ENCODE measurements at places on chromosomes 12 and 14.

- no peak for DNase-seq
Observed at GRCh38 chr12:92416385-92416812, 270.8 kb upstream of the BTG1 start.

DNA sequence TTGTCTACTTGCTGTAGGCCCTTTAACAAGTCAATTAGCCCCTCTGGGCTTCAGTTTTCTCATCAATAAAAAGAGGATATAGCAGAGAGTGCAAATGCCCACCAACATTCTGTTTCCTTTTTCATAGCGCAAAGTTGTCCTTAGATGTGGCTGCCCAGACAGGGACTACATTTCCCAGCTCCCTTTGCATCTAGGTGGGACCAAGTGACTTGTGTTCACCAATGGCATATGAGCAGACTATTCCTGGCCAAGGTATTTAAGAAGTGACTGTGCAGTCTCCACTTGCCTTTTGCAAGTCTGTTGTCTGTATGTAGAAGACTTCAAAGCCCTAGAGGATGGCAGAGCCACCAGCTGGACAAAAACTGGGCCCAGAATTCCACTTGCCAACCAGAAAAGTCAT, 59.7 kb downstream of the DAO start:
- peak; percentile 56 for DNase-seq

DNA sequence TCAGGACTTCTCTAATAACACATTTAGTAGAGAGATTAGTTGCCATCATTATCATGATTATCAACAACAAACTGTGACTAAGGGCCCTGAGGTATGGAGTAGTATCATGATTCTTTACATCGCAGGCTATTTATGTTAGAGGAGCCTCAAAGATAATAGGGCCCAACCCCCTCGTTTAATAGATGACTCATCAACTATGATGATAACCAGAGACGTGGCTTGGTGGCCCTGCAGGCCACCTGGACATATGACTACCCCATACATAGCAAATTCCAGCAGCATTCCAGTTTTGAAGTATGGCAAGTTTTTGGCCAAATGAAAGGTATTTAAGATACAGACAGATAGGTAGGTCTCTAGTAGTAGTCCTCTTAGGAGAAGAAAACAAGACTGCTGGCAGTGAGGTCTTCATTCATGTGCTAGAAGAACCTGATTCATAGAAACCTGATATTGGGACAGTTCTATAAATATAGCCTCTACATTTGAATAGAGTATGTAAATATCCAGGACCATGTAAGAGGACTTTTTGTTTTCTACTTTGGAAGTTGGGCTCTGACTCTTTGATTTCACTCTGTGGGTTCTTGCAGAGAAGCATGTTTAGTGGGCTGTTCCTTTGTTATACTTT, 5.6 kb downstream of the RIC8B start:
- peak; percentile 84 for DNase-seq

GRCh38 chr12:39314547-39314946, 128.4 kb downstream of the KIF21A start:
- DNase-seq: no peak

GRCh38 chr14:21917699-21918436, 244.2 kb upstream of the OR4E1 start:
- DNase-seq: peak; percentile 74

GRCh38 chr12:43436597-43436996, 115.4 kb downstream of the ADAMTS20 start:
- no peak for DNase-seq

DNA sequence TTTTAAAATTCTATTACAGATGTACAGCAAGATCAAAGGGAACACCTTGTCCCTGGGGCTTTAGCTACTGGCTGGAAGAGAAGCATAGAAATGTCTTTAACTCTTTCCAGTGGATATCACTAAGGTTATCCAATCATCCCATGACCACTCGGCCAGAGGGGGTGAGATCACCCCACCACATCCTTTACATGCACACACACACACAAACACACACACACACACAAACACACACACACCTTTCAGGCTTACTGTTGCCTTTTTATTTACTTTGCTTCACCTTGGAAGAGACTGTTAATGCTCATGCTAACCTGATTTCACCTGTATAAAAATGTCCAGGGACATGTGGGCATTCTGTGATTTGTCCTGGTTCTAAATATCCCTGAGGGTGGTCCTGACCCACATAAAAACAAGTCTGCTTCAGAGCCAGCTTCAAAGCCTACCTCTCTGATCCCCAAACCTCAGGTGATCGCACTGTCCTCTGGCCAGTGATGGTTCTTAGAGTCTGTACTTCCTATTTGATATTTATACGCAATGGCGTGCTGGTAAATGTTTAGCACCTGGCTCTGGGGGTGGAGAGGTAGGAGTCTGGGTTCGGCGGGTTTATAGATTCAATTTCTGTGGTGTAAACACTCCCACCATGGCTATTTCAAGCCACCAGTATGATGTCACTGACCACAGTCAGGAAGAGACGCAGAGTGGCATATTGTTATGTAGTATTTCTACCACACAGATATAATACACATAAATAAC, 166.1 kb upstream of the EEA1 start:
- peak; percentile 66 for DNase-seq

DNA sequence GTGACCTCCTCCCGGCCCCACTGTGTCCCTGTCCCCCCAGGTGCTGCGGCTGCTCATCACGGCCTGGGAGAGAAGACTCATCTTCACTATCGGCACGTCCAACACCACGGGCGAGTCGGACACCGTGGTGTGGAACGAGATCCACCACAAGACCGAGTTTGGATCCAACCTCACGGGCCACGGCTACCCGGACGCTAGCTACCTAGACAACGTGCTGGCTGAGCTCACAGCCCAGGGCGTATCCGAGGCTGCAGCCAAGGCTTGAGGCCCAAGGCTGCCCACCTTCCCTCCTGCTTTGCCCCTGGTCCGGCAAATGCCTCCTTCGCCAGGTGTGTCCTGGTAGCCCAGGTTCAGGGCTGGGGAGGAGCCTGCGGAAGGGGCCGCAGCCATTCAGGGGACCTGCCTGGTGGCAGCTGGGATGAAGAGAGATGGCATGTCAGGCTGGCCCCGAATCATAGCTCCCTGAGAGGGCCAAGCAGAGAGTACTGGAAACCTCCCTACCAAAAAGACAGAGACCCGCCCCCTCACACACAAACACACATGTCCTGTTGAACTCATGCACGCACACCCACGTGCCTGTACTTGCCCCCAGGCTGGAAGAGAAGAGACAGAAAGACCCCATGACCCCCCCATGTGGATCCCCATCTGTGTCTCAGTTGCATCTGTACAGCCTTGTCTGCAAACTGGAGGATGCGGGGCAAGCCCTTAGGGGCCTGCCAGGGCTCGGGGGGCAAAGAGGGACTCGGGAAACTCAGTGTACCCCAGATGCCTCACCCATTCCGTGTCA, 38.7 kb downstream of the RASAL1 start:
- DNase-seq: no peak

DNA sequence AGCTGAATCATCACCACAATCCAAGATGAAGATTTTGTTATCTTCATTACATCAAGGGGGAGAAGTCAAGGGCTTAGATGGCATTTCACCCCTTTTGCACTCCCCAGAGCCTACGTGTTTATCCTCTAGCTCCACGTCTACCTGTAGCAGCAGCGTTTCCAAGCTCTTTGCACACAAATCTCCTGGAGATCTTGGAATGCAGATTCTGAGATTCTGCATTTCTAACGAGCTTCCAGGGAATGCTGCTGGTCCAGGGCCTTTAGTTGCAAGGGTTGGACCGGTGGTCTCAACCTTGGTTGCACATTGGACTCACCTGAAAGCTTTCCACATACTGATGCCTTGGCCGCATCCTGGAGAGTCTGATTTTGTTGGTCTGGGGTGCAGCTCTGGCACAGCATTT, 49.5 kb upstream of the STON2 start:
- DNase-seq: no peak

DNA sequence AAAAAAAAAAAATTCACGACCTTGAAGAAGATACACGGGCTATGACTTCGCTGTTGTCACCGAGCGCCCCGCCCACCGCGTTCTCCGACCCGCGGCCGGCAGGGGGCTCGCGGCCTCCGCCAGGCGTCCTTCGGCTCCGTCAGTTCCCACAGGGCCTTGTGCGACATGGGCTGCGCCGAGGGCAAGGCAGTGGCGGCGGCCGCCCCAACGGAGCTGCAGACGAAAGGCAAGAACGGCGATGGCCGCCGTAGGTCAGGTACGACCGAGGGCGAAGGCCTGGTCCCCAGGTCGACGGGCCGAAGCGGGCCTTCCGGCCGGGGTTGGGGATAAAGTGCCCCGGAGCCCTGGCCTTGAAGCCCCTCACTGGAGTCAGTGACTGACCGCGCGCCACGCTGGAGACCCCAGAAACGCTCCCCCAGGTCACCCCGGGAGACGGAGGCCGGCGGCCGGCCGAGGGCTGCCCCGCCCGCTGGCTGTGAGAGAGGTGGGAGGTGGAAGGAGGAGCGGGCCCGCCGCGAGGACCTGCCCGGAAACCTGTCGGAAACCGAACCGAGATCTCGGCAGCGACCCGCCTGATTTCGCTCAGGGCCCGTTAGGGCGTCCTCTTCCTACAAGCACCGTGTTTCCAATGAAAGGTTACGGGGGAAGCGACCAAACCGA, at the start of gene TXNRD1:
TXNRD1 (plus strand) TSS at position 142 of the 660 bp plus-strand sequence; CDS start at position 166, 24 bp downstream.
- peak; percentile 98 for DNase-seq

- DNase-seq: no peak
Observed at GRCh38 chr12:128245121-128245520, 21.8 kb upstream of the TMEM132C start.

DNA sequence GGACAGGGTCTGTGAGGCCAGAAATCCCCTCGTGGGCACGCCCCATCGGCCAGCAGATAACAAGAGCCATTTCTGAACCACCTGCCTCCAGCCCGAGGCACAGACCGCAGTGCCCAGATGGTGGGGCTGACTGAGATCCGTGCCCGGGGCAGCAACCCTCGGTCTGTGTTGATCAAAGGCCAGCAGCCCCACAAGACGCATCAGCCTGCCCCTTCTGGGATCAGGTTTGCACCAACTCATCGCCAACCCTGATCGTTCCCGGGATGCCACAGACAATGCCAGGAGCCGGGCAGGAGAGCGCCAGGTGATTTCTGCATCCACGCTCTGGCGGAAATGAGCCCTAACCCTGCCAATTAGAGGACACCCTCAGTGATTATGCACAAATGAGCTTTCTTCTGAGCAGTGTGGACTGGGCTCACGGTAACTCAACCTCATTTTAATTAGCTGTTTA, 64.5 kb downstream of the TESC start:
- DNase-seq: no peak

GRCh38 chr12:126667339-126667738, 1599.6 kb upstream of the TMEM132C start:
- no peak for DNase-seq

DNA sequence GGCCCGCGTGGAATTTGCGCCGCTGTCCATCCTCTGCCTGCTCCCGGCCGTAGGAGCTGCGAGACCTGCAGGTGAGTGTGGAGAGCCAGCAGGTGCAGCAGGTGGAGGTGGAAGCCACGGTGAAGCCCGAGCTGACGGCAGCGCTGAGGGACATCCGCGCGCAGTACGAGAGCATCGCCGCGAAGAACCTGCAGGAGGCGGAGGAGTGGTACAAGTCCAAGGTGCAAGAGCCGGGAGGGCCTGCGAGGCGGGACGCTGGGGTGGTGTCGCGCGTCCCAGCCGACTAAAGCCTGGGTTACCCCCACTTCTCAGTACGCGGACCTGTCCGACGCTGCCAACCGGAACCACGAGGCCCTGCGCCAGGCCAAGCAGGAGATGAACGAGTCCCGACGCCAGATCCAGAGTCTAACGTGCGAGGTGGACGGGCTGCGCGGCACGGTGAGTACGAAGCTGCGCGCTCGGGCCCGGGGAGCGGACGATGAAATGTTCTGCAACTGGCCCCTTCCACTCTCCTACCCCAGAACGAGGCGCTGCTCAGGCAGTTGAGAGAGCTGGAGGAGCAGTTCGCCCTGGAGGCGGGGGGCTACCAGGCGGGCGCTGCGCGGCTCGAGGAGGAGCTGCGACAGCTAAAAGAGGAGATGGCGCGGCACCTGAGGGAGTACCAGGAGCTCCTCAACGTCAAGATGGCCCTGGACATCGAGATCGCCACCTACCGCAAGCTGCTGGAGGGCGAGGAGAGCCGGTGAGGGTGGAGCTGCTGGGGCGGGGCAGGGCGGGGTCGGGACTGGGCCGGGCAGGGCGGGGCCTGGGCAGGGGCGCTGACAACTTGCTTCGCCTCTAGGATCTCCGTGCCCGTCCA, 2.1 kb downstream of the PRPH start:
- DNase-seq: peak; percentile 90

DNA sequence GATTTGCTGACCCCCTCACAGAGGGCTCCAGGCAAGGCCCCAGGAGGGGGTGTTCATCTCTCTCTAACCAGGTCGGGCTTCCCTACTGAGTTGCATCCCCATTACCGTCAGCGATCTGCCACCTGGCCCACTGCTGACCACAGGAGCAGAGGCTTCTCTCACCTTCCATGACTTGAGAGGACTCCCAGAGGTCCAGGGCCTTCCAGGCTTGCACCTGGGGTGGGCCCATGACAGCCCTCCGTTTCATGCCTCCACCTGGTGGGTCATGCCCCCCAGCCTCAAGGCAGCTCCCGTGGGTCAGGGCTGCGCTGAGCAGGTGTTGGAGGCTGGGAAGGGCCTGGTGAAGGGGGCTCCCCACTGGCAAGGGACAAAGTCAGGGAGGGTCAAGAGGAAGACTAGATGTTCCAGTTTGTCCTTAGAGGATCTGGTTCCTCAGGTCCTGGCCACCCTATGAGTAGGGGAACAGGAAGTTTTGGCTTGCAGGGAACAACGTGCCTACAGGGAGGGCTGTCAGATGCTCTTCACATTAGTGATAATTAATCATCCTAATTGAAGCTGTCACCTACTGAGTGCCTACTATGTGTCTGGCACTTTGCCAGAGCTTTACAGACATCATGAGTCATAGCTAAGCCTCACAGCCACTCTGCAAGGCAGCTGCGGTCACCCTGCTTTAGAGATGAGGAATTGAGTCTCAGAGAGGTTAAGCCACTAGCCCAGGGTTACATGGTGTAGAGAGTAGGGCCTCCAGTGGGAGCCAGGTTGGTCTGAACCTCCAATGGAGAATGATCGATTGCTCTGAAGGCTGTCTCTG, 13.8 kb downstream of the NFKBIA start:
- DNase-seq: peak; percentile 19

- DNase-seq: no peak
Observed at GRCh38 chr12:89038831-89039512, 313.3 kb downstream of the DUSP6 start.

DNA sequence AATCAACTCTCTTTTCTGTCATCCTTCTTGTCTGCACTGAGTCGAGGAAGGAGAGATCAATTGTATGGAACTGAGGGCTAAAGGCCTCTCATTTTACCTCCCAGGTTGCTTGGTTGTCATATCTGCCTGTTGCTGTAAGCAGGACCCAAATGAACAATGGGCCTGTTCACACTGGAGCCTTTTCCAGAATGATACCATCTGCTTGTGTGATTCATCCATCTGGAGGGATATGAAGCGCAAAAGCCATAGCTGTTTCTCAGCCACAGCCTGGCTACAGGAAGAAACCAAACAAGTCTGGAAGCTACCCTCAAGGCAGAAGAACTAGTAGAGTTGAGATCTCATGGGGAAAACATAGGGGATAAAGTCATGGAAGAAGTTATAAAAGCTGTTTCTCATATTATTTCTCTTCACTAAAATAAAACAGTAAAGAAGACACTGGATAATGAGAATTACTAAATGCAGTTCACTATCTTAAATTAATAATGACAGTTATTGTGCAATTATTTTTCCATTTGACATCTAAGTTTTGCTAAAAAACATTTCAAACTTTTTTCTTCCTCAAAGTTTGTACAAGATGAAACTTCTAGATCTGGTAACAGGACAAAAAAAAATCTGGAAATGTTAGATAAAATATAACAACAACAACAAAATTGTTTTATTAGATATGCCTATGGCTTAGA, 106.3 kb downstream of the SPTSSA start:
- peak; percentile 47 for DNase-seq
